ENCODE measurements at places on chromosomes 6 and 20.

DNA sequence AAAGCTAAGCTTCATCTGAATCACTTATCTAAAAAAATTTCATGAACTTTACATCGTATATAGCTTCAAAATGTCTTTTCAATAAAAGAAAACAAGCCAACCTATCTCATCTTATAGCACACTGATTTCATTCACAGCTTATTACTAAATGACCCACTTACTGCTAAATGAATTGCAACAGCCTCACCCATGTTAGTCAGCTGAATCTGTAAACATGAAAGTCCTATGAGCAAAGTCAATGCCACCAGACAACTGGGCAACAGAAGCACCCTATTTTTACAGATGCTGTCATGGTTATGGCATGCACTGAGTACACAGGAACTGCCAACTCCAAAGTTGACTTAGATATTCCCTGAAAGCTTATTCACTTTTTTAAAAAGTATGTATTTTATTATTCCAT lies 41.2 kb upstream of the DST start:
- DNase-seq = no peak

DNA sequence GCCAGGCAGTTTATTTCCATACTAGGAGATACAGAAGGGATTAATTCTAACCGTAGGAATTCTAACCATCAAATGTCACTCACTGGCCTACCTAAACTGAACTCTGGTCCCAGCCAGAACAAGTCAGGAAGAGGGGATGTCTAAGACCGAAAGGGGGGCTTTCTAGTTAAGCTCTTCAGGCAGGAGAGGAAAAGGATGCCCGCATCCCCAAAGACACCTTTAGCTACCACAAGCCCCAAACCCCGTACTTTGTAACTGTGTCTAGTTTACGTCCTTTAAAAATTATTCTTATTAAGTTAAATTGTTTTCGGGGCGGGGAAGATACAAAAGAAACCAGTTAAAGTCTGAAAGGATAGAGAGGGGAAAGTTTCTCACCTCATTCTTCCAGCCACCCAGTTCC lies 1.2 kb upstream of the ZNF76 start:
- DNase-seq = no peak

- DNase-seq = no peak
Observed at GRCh38 chr6:52513464-52513863, 63.4 kb downstream of the TRAM2 start.

DNA sequence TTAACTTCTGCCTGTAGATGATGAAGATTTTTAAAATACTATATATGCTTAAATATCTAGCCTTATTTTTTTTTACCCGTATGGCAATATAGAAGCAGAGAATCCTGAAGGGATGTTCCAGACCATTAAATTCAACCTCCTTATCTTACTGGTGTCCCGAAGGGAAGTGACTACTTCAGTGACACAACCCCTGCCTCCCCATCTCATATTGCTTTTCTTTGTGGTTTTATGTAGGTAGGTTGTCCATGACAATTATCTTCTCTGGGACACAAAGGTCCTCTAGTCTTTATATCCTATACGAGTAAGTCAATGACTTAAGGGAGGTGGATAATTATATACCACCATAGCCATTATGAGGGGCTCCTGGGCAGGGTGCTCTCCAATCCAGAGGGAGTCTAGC lies 57.4 kb upstream of the EMILIN3 start:
- DNase-seq = no peak

DNA sequence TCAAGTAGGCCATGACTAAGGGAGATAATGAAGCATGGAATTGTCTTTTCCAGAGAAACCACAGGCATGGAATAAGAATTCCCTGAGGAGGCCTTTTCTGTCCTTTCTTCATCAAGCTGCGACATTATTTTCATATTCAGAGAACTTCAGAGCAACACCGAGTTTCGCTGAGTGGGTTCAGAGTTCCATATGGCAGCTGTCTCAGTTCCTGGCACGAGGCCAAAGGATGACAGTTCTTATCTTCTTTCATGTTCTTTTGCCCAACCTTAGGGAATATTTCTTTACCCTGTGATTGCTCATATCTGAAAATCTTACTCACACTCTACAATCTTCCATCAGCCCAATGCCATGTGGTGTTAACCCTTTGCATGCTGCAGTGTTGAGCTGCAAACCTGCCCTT lies 135.3 kb upstream of the BMP2 start:
- no peak for DNase-seq

GRCh38 chr20:8803941-8804340 lies 264.9 kb upstream of the PLCB4 start:
- DNase-seq = no peak

DNA sequence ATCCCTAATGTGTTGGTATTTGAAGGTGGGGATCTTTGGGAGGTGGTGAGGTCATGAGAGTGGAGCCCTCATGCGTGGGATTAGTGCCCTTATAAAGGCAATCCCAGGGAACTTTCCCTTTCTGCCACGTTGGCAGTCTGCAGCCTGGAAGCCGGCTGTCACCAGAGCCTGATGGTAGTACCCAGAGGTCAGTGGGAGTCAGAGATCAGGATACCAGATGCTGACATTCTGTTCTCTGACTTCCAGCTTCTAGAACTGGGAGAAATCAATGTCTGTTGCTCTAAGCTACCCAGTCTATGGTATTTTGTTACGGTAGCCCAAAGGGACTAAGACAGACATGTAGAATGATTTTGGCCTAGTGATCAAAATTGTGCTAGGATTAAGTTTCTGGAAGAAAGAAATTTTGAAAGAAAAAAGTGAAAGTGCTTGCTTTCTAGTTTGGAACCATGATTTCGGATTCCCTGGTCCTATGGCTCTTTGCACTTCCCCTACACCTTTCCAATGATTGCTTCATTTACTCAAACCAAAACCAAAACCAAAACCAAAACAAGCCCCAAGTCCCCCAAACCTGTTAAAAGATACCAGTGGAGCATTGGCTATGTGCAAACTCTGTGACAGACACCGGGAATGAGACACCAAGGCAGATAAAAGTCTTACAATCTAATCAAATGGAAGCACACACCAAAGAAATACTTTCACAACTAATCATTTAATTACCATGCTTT lies 173.7 kb upstream of the ZNF217 start:
- no peak for DNase-seq

DNA sequence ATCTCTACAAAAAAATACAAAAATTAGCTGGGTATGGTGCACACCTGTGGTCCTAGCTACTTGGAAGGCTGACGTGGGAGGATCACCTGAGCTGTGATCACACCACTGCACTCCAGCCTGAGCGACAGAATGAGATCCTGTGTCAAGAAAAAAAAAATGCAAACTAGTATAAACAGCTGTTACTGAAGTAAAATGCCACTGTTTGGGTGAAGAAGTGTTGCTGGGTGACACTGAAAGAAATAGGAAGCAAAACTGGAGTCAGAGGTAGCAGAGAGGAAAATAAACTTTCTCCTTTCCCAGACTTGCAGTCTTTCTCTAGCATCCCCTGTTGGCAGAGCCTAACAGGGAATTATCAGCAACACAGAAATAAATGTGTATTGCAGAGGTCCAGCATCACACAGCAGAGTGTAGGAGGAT lies 241.2 kb upstream of the PREP start:
- no peak for DNase-seq

DNA sequence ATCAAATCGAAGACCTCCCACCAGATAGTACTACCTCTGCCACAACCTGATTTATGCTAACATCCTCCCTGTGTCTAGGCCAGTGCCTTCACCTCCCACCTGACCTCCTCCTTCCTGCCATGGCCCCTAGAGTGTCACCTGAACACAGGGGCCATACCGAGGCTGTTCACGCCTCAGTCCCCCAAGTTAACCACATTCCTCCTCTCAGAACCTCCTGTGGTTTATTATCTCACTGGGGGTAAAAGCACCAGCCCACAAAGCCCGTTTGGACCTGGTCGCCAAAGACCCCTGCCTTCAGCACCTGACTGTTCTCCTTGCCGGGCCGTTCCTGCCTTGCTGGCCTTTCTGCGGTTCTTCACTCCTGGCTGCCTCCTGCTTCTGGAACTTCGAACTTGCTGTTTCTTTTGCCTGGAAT lies 13.7 kb downstream of the MAS1 start:
- DNase-seq = no peak

Data from effector CD8-positive, alpha-beta T cell (primary cell).